Stimulated activated naive CD4-positive, alpha-beta T cell (primary cell): ENCODE measurements at places on chromosomes 4 and X.

DNA sequence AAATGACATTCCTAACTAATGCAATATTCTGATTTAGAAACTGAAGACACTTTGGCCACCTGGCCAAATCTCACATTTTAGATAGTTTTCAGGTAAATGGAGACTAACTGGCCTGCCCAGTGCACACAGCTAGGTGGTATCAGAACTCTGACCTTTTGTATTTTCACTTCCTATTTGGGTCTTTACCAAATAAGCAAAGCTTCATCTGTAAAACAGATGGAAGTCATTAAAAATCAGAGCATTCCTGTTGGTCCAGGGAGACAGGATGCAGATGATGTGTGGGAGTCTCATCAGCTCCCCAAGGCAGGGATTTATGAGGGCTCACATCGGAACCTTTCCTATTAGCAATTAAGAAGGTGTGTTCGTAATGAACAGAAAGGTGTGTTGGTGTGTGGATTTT lies 57.7 kb downstream of the ARHGAP10 start:
- DNase-seq = no peak

GRCh38 chrX:13763489-13763888 lies 28.9 kb downstream of the OFD1 start:
- no peak for DNase-seq

DNA sequence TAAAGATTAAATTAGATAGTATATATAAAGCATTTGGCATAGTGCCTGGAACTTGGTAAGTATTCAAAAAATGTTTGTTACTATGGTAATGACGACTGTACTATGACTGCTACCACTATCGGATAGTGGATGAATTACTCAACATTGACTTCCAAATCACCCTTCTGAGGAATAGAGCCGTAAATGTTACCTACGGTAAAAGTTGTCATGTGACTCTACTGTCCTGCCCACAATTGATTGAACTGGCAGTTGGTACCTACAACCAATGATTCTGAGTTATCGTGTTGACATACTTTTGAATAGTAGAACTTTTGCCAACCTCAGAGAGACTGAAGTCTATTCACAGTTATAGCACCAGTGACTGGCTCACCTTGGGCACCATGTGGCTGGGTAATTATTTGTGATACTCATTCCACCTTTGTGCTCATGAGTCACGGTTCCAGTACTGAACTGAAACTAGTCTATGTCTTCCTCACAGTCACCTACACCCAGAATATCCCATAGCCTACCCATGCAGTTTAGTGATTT lies 185.5 kb upstream of the PITX2 start:
- no peak for DNase-seq

- DNase-seq = no peak
Observed at GRCh38 chrX:16990839-16991238, 44.4 kb downstream of the REPS2 start.

GRCh38 chrX:23732704-23733103 lies 10.4 kb downstream of the ACOT9 start:
- DNase-seq = no peak

DNA sequence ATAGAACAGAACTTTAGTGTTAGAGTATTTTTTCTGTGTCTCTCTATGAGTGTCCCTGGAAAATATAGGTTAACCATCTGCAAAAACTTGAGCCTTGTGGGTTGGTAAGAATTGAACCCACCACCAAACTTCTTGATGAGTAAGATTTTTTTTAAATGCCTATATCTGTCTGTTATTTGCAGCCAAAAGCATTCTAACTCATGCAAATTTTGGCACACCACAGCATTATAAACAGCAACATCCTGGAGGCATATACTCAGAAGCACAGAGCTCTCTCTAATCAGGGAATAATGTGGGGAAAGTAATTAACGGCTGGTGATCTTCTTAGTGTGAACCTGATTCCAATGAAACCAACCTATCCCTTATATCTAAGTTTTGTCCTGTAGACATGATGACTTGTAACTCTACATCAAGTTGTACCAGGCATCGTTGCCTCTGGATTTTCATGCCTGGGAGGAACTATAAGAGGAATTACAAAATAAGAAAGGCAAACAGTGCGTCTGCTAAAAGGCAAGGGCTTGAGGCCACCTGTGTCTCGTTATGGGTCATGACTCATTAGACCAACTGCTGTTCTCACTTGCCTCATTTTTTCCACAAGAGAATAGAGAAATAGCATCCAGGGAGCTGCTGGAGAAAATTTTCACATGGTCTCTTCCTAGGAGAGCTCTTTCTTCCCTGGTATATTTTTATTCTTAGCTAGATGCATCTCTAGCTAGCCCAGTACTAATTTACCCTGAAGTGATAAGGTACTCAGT lies 202.4 kb downstream of the CHIC2 start:
- DNase-seq = no peak

DNA sequence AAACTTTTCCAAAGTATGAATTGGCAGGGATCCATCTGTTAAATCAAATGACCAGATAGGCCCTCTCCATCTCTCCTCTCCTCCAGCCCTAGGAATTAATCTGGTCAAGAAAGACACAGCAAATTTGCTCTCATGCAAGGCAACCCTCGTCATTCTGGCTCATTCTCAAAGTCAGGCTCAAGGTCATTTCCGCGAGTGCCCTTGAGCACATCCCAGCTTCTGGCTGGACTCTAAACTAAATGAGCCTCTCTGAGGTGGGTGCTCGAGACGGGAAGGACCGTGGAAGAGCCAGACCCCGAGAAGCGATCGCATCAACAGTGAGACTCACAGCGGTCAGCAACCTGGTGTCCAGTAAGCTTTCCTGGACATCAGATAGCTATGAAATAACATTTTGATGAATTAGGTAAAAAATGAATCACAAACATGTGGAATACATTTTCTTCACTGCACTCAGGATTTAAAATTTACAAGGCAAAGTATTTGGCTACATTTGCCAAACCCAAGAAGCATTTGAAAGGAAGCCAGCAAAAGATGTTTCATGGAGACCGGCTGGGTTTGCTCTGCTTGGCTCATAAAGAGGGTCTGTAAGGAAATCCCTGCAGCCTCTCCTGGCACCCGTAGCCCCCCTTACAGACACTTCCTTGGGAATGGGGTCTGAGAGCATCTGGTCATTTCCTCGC lies 121.0 kb downstream of the ENPP6 start:
- no peak for DNase-seq

- no peak for DNase-seq
Observed at GRCh38 chrX:72305286-72306084, at the start of gene CITED1. TSS of gene CITED1 (minus strand) at chrX:72305914. CDS start at chrX:72302869, 3,045 bp downstream.

GRCh38 chr4:154454710-154455109 lies 36.9 kb downstream of the DCHS2 start:
- no peak for DNase-seq

DNA sequence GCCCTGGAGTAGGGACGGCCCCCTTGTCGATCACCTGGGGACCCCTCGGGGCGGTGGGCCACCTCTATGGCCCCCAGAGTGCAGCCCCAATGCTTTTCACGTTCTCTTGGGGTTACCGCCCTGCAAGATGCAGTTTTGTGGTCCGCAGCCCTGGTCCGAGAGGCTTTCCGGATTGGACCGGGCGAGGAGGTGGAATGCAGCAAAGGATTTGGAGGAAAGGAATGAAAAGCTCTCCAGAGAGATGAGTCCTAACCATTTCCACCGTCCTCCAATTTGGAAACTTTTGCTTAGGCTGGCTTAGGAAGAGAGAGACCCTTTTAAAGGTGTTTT lies 601 bp downstream of the SLC25A43 start:
- no peak for DNase-seq

DNA sequence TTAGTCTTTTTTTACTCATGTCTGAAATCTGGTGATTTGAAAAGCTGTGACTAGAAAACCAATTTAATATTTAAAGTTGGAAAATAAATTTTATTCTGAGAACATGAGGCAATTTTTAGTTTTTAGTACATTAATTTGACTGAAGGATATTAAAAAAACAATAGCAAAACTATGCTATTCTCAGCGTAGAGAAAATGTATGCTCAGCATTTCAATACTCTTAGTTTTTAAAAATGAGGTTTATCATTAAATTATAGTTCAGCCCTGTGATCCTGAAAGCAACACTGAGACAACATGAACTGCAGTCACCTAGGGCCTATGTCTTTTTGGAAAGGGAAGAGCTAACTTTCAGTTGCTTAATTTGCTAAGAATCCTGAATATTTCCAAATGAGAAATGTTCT lies 9.5 kb downstream of the GALNT7 start:
- DNase-seq = no peak

DNA sequence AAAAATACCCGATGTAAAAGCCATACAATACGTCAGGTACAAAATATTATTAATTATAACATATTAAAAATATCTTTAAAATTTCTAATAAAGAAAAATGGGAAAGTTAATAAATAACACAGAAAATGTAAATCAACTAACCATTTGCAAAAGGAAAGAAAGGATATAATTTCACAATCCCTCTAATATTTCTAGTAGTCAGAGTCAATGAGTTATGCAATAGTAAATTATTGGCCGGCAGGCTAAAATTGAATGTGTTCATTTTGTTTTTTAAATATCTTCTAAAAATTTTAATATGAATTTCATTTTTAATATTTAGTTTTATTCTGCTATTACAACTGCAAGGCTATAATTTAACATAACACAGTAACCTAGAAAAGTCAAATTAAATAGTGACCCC lies 155.7 kb downstream of the FBXW7 start:
- DNase-seq = no peak

- DNase-seq = no peak
Observed at GRCh38 chr4:107500551-107500950, 219.5 kb downstream of the PAPSS1 start.

- no peak for DNase-seq
Observed at GRCh38 chr4:1960170-1960825, 48.5 kb downstream of the NELFA start.

GRCh38 chrX:107610667-107611066 lies 17.6 kb upstream of the PRPS1 start:
- no peak for DNase-seq

GRCh38 chr4:61579786-61580185 lies 379.7 kb downstream of the ADGRL3 start:
- DNase-seq = no peak

DNA sequence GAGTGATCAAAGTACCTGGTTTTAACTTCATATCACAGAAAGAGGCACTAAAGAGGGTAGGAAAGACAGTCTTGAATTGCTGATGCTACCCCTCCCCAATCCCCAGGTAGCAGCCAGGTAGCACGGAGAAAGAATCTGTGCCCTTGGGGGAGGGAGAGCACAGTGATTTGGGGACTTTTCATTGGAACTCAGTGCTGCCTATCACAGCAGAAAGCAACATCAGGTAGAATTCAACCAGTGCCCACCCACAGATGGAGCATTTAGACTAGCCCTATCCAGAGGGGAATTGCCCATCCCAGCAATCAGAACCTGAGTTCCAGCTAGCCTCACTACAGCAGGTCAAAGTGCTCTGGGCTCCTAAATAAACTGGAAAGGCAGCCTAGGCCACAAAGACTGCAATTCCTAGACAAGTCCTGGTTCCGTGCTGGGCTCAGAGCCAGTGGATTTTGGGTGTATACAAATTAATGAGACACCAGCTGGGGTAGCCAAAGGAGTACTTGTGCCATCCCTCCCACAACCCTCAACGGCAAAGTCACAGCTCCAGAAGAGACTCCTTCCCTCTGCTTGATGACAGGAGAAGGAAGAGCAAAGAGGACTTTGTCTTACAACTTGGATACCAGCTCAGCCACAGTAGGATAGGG lies 228.1 kb downstream of the THOC2 start:
- DNase-seq = no peak

GRCh38 chrX:152831391-152831790 lies 528 bp downstream of the NSDHL start:
- DNase-seq = no peak

- no peak for DNase-seq
Observed at GRCh38 chrX:36431819-36432218, 512.3 kb downstream of the CFAP47 start.

DNA sequence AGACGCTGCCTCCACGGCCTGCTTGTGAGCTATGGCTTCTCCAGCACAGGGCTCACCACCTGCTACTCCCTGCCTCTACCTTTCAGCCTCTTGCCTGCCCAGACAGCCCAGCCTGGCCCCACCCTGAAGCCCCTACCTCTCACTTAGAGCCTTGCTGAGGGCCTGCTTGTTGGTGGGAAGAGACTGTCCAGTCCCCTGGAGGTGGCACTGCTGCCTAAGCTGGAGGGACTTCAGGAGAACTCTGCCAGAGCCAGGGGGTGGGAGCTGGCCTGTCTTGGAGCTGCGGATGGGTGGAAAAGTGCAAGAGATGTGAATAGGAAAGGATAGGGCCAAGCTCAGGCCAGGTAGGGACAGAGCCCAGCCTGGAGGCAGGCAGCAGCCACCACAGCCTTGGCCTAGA lies 2.7 kb upstream of the ZNF185 start:
- no peak for DNase-seq

DNA sequence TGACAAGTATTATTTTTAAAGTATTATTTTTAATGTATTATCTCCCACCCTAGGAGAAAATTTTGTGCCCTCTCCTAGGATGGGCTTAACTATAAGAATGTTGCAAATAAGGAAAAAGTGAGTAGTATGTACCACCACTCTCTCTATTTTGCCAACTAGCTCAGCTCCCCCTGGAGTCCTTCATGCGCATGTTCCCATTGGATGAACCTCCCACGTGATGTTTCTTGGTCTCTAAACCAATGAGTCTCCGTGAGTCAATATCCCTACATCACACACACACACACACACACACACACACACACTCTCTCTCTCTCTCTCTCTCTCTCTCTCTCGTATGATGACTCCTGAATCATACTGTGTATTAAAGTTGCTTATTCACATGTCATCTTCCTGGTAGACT lies 129.7 kb upstream of the ZFP42 start:
- no peak for DNase-seq
